ENCODE measurements at places on chromosomes 7 and 10.

DNA sequence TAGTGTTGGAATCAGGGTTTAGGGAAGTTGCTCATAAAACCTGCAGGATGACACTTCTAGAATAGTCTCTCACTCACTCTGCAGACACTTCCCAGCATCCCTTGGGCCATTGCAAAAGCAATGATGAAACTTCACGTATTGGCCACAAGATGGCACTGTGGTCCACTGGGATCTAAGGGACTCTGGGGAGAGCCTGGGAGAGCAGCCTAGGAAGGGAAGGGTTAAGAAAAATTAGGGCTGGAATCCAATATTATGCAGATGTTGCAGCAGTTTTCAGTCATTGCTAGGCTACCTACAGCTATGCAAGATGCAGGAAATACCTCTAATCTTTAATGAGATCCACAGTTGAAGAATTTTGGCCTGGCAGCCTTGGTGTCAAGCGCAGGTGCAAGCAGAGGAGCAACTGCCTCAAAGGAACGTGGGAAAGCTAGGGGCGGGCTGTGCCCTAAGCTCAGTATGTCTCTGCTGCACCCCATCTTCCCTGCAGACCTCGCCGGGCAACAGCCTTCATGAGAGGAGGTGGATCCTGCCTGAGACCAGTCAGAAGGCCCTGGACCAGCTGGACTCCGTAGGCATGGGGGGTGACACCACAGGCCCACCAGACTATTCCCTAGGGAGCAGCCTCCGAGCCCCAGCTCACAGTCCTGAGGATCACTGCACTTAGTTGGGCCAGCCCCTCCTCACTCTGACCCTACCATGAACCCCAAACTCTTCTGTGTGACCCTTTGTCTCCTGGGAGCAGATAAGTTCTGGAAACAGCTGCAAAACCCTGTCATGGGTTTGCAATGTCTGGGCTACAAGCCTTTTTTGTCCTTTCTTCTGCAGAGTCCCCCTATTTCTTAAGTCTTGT, 127.9 kb upstream of the PRSS58 start:
- peak; percentile 60 for DNase-seq

GRCh38 chr10:125936331-125936730, 40.0 kb downstream of the FANK1 start:
- no peak for DNase-seq

DNA sequence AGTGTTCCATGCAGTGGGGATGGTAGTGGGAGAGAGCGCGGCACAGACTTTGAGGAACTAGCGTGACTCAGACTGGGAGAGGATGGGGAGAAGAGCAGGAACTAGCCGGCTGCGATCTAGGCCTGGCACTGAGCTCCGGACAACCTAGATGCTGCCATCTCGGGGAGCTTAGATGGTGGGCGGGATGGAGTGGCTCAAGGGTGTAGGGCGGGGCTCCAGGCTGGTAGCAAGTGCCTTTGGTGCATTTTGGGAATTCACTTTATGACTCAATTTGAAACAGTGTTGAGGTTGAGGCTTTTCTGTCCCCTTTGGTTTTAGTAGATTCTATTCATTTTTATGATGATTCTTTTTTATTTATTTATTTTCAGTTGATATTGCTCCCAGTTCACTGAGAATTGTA, 185.3 kb upstream of the GPR26 start:
- no peak for DNase-seq

GRCh38 chr10:116669832-116670644, 49.3 kb downstream of the PNLIPRP2 start:
- no peak for DNase-seq

DNA sequence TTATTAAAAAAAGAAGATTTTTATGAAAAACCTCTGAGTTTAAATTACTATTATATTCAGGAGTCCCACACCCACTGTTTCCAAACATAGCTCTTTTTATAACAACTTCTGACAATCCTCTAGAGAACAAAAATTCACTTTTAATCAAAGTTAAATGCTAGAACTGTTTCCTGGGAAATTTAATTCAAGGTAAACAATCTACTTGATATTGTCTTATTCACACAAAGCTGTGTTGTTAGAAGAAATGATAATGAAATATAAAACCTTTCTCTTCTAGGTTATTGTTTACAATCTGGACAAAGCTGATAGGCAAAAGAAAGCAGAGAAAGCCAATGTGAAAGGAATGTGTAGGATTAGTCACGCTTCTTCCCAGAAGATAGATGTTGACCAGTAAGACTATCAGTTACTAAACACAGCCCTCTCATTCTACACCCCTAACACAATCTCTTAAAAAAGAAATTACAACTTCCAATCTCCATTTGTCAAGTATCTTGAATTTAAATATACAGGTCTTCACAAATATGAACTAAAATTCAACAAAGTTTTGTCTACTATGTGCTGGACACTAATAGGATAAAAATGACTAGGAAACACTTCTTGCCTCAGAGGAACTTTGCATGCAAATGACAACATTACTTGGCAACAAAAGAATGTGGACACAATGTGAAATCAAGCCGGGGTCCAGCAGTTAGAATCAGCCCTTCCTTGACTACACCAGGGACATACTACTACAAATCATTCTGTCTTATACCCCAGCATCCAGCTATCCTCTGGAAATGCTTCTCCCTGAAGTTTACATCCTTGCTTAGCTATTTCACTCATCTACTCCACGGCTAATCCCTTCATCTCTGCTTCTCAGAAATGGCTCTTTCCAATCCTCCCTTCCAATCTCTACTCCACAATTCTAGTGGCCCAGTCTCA, 123.7 kb downstream of the IMMP2L start:
- DNase-seq, result no peak

DNA sequence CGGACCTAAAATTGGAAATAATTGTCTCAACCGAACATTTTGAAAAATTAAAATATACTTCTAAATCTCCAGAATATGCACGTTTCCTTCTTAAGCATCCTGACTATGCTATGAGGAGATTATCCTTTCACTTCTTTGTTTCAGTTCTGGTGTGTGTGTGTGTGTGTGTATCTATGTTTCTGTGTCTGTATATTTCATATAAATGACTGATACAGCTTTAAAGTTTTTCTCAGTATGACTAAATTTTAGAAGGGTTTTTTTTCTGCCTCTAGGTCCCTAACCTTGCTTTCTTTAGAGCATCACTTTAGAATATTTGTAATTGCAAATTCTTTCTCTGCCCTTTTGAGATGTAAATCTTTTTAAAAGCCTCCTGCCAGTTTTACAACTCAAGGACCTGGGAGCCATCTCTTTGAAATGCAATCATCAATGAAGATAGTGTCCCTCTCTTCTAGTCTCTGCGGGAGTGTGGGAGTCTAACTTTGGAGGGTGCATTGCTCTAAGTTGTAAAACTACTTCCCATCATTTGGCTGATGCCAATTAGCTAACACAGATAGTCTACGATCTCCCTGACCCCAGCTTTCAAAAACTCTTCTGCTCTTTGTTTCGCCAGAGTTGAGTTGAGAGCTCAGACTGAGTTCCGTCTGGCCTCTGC, 782.0 kb upstream of the ZWINT start:
- no peak for DNase-seq

DNA sequence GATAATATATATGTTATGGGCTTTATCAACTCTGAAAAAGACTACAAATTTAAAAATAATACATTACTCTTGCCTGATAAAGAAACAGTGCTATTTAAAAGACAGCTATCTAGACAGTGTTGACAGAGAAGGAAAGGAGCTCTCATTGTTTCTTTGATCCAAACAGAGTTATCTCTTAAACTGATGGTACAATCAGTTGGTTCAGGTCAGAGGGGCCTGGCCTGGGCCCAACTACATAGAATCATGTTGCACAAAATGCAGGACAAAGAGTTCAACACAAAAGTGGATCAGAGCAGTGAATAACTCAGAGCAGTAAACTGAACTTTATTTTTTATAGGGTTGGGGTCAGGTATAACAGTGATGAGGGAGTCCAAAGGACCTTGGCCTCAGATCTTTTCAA, 33.8 kb upstream of the SEMA3D start:
- DNase-seq, result no peak

DNA sequence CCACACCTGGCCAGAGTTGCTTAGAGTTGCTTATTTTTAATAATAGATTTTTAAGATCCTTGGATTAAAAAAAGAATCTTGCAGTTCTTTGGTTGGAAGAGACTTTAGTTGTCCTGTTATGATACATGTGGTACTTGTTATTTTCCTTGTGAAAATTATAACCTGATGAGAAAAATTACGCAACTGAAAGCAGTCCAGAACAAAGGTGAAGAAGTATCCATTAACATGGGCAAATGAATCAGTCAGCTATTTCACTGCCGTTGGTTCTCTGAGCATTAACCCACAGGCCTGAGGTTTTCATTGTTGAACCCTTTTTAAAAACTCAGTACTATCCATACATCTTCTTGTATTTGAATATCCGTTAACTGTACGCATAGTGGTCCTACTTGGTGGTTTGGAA, 68.2 kb downstream of the GALNT11 start:
- DNase-seq, result no peak

- no peak for DNase-seq
Observed at GRCh38 chr7:115009736-115010440, 88.0 kb downstream of the MDFIC start.

GRCh38 chr10:87659571-87660483, at the start of gene PAPSS2:
PAPSS2 (plus strand) TSS chr10:87659878; CDS start chr10:87659982, 104 bp downstream.
- peak; percentile 39 for DNase-seq

DNA sequence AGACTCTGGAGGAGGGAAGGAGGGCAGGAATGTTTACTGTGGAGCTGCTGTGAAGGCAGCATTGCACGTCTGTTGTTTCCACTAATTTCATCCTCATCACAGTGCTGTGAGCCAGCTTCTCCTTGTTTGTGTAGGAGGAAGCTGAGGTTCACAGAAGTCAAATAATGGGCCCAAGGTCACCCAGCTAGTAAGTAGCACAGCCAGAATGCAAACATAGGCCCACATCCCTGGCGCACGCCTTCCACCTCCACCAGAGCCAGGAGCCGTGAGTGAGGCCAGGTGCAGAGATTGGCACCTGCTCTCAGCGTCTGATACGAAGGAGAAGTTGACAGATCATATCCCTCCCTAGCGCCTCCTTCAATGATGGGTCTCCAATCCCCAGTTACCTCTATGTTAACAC, 93.6 kb downstream of the HTR5A start:
- no peak for DNase-seq

DNA sequence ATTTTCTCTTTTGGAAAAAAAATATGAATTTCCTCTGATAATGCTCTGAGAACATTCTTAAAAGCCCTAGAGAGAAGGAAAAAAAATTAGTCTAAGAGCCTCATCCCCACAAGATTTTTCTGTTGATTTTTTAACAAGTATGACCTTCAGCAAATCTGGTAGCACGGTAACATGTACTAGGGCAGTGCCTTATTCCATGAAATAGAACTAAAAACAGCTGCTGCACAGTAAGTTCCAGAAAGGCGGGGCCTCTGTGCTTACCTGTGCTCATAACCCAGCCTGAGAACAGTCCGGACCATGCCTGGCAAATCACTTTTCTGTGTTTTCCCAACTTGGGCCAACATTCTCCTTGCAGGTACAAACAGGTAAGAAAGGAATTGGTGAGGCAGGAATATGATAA, 519.1 kb upstream of the AKR1E2 start:
- DNase-seq, result no peak

- no peak for DNase-seq
Observed at GRCh38 chr10:43177595-43177994, 39.4 kb downstream of the CSGALNACT2 start.

DNA sequence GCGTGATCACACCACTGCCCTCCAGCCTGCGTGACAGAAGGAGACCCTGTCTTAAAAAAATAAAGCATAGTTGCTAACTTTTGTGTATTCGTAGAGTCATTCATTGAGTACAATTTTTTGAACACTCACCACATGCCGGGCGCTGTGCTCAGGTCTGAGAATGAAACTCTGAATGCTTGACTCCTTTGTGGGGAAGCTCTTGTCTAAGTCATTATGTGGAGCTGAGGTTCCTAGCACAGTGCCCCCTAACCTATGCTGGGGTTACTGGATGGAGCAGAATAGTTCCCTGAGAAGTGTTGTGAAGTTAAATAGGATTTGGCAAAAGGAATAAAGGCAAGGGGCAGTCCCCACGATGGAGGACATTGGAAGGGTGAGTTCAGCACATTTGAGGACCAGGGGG, 123.3 kb downstream of the CELF2 start:
- peak; percentile 37 for DNase-seq

- no peak for DNase-seq
Observed at GRCh38 chr7:34501156-34501555, 156.9 kb upstream of the NPSR1 start.

- no peak for DNase-seq
Observed at GRCh38 chr7:30027740-30028215, 434 bp upstream of the PLEKHA8 start.

DNA sequence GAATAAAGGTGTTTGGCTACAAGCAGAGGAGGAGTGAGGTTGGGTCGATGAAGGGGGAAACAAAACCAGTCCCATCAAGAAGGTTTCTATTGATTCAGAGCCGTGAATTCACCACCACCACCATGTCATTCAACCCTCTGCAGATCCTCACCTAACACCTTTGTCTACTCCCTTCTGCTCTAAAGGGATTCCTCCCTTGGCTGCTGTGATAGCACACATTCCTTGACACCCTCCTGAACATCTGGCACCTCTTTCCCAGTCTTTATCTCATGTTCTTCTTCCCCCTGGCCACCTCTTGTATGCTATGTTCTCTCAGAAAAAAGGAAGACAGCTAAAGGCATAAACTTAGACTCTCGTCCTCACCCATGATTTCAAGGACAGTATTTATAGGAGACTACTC, 318.0 kb downstream of the GPAM start:
- DNase-seq, result no peak

GRCh38 chr7:15326044-15326644, 235.7 kb downstream of the AGMO start:
- no peak for DNase-seq

GRCh38 chr7:152899548-152900109, 140.1 kb downstream of the ACTR3B start:
- no peak for DNase-seq

GRCh38 chr7:156437021-156437614, 203.5 kb upstream of the RNF32 start:
- no peak for DNase-seq

DNA sequence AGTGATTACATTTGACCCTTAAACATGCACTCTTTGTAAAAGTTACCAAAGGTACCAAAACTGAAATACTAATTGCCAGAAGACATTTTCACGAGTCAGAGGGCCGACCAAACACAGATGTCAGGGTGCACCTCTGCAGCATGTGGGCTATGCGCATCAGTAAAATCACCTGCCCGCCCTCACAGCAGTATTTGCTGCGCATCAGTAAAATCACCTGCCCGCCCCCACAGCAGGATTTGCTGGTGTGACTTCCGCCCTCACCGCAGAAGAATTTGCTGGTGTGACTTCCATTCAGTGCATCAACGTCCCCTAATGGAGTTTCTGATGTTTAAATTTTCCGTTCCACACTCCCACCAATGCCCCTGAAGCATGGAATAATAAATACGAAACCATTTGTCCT, 202.9 kb downstream of the PTPRN2 start:
- DNase-seq, result no peak

- DNase-seq, result peak; percentile 35
Observed at GRCh38 chr10:93458821-93459257, 23.3 kb downstream of the MYOF start.

DNA sequence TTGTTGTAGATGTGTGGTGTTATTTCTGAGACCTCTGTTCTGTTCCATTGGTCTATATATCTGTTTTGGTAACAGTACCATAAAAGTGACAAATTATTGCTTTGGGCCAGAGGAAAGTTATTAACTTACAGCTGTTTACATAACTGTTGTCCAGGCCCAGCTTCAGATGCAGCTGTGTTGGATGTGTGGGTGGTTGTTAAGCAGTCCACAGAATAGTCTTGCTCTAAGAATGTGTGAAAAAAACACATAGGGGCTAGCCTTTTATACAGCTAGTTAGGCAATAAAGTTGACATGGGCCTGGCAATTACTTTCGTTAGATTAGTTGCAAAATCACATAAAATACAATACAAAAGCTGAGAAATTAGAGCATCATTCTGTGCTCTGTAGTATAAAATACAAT, 31.9 kb downstream of the DLD start:
- no peak for DNase-seq
